Upper lobe of left lung (tissue), 6 donors: ENCODE measurements at places on chromosomes 4 and X. TPM values are rescaled to one million over a fixed set of nuclear protein-coding genes. Genes with fewer than 3 reads are reported as not detected.

DNA sequence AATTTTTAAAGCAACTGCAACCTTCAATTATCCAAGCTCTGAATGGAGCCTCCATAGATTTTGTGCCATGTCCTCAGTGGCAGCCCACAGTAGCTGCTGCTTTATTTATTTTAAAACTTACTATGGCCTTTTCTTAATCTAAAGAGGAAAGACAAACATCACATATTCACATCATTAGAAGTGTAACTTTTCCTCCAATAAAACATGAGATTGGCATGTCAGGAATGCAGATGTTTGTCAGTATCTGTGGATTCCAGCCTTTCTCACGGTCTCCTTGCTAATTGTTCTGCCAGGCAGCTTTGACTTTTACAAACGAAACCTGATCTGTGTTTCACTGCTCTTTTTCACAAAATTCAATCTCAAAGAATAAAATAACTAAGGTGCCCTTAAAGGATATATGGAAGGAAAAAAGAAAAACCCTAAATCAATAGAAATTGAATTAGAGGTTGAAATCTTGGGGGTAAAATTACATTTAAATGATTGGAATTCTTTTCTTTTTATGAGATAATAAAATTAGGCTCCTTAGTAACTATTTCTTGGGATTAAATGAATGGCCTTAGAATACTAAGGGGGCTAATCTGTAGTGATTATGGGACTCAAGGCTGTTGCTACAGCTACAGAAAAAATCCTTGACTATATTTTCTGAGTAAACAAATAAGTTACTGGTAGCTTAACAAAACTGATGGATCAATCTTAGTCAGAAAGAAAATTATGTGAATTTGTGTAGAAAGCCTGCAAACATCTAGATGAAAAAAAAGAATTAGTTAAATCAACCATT is 151.3 kb downstream of the RTL9 start:
- no peak for DNase-seq

DNA sequence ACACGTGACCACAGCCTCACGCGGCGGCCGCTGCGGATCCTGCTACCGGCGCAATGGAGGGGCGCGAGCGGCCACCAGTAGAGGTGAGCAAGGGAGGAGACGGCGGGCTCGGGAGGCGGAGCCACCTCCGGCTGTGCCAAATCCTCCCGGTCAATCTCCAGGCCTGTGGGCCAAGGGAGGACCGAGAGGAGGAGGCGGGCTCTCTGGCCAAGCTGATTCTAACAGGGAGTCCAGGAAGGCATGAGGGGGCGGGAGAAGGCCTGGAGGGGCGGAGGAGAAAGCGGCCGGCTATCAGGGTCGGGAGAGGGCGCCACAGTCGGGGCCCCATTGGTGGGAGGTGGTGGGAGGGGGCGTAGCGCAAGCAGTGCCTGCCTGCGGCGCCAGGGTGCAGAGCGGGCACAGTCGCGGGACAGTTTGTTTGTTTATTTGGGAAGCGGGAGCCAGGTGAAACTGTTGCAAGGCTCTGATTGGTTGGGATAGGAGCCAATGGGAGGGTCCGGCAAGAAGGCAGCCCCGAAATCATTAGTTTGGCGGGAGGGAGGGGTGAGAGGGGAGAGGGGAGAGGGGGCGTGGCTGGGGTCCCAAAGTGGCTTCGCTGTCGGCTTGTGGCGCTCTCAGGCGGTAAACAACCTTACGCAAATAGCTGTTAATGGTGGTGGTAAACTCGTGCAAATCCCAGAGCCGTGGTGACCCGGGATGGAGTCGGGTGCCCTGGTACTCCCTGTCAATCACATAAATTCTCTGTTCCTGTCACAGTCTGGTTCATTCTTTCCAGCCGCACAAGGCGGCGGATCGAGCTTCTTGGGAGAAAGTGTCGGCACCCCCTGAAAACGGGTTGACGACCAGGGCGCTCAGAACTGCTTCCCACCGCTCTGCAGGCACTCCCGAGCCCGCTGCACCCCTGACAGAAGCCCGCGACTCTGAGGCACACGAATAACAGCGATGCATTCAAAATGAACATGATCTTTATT is at the start of gene IRS4:
Gene IRS4, minus strand, starts transcription at position 55 of the 971 bp plus-strand sequence.
- peak; percentile 58 for DNase-seq

DNA sequence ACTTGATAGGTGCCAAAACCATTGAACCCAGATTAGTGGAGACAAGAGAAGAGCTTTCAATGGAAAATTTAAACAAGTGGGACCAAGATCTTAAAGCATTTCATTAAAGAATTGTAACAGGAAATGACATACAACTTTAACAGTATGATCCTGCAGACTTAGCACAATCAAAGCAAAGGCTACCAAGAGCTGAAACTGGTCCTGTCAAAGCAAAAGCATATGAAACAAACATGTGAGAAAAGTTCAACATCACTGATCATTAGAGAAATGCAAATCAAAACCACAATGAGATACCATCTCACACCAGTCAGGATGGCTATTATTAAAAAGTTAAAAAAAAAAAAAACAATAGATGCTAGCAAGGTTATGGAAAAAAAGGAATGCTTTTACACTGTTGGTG is 425.6 kb downstream of the IL1RAPL1 start:
- no peak for DNase-seq

DNA sequence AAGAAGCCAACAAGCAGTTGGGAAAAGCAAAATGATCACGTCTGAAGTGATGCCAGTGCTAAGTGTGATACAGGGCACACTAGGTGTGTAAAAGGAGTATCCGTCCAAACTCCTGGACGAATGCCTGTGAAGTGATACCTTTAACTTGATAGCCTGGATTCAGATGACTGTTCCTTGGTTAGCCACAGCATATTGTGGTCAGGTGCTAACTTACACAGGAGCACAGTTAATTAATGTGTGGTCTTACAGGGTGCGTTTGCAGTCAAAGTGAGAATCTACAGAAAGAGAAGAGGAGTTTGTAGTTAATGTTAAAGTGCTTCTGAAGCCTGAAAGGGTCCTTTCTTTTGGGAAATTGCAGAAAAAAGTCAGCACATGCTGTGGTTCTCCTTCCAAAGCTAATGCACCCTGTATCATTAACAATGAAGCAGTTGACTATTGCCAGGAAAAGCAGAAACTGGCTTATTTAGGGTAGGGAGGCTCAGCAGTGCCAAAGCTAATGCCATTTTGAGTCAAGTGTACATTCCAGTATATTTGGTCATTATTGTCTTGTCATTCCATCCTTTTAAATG is 61.1 kb downstream of the DCLK2 start:
- DNase-seq: no peak

Gene TCEAL7
- total RNA-seq: 1.8 TPM

Gene FAM184B
- 0.15 TPM for total RNA-seq

Gene DCUN1D4
- 18.8 TPM for total RNA-seq

GRCh38 chr4:66693694-66694093 is 851.6 kb downstream of the CENPC start:
- DNase-seq: no peak

DNA sequence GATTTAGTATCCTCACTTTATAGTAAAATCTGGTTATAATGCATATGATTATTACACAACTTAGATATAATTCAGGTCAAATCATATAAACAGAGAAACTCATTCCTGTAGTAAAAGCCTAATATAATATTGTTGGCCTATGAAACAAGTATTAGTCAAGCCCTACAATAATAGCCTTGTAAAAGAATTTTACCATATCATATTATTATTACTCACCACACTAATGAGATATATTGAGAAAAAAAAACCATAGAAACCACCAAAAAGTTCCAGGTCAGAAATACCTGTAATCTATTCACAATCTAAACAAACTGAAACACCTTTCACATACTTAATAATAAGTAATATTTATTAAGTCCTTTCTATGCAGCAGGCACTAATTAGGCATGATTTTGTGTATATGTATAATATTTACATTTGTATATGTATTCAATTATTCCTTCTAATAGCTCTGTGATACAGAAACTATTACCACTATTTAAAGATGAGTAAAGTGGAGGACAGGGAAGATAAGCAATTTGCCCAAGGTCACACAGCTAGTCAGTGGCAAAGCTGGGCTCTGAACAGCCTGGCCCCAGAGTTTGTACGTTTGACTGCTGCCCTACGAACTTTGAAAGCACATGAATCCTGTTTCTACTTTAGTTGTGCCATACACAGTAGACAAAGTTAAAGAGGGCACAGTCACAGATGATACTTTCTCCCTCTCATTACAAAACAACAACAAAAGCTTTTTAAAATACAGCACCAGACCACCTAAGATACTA is 9.0 kb downstream of the ZNF827 start:
- no peak for DNase-seq

Gene SFRP2
- total RNA-seq: 1.1 TPM

GRCh38 chr4:69836287-69836686 is 23.7 kb downstream of the SULT1E1 start:
- DNase-seq: no peak

Gene PRRG3
- not detected for total RNA-seq

- DNase-seq: peak; percentile 58
Observed at GRCh38 chrX:120463241-120463640, 5.9 kb downstream of the LAMP2 start.
